Mucosa of gallbladder (tissue), 1 donor: ENCODE measurements at places on chromosomes 7 and 10.

GRCh38 chr10:78457804-78458482 lies 424.3 kb downstream of the RPS24 start:
- DNase-seq, result no peak

DNA sequence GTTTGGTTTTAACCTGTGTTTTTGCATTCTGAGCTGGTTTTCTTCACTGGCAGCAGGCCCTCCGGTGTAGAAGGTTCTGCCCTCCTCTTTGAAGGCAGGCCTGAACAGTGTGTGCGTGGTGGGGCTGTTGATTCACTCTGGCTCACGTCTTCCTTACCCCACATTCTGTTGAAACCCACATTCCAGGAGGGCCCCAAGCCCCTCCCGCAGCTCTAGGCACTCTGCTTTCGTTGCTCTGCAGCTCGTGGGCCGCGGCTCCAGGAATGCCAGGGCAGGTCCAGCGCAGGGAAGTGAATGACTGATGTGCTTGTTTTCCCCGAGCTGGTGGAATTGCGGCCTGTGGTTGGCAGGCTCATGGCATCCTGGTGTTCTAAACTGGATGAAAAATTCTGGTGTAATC lies 49.0 kb downstream of the HTRA1 start:
- DNase-seq, result no peak

DNA sequence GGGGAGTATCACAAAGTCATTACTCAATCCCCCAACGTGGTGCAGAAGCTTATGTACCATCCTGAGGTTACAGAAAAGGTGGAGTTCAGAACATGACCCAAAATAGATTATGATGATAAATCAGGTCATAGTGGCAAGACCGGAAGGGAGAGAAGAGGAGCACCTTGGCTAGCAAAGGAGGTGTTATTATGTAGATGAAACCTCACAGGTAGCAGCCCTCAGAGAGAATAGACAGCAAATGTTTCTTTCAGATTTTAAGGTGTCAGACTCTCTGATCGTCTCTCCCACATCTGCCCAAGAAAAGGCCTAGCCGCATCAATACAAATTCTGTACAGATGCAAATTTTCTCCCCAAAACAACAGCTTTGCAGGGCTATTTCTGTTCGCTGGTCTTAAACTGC lies 88.3 kb upstream of the SEMA3D start:
- no peak for DNase-seq

DNA sequence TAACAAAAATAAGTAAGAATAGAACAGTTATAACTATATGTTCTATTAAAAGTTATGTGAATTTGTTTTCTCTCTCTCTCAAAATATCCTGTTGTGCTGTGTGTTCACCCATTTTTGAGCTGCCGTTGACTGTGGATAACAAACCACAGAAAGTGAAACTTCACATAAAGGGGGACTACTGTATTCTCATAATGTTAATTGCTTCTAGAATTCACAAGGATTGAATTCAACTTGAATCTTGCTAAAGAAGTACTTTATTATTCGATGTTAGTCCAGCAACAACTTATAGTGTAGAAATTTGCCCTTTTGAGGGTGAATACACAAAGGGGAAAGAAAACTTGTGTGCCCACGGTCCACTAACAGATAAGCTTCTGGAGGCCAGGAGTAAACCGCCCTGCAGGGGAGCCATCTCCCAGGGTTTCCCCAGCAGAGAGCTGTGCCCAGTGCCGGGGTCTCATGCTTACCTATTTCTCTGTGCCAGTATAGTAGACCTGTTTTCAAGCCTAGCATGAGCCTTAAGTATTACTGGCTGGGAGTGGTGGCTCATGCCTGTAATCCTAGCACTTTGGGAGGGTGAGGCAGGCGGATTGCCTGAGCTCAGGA lies 87.1 kb downstream of the KAT6B start:
- DNase-seq, result no peak

DNA sequence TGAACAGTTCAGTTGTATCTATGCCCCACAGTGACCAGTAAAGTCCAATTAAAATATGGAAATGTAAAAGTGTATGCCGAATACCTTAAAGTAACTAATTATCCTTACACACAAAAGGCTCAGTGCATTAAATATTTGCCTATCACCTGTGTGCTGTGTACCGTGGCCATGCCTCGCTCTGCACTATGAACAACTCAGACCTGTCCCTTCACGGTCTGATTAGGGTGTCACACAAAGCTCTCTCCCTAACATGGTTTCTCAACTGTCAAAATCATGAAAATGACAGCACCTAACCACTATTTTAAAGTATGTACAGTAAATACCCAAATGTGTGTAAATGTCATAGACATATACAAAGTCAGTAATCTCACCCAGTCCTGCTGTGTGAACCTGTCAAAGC lies 43.1 kb downstream of the STK17A start:
- DNase-seq, result no peak

- no peak for DNase-seq
These were observed 6.1 kb downstream of the NYAP1 start for GRCh38 chr7:100489824-100490223.

DNA sequence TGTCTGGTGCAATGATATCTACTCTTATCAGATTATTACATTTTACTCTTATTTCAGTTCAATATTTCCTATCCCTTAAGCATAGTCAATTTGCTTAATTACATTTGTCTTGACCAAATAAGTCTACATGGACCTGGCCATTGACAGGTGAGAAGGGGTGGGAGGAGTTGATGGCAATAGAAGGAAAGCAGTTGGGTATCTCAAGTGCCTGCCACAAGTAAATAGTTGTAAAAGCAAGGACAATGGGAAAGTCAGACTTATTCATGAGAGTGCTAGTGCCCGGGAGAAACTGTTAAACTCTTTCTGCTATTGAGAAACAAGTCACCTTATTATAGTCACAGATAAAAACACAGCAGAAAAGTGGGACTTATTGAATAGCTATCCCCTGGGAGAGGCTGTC lies 32.4 kb upstream of the HGF start:
- DNase-seq, result no peak

DNA sequence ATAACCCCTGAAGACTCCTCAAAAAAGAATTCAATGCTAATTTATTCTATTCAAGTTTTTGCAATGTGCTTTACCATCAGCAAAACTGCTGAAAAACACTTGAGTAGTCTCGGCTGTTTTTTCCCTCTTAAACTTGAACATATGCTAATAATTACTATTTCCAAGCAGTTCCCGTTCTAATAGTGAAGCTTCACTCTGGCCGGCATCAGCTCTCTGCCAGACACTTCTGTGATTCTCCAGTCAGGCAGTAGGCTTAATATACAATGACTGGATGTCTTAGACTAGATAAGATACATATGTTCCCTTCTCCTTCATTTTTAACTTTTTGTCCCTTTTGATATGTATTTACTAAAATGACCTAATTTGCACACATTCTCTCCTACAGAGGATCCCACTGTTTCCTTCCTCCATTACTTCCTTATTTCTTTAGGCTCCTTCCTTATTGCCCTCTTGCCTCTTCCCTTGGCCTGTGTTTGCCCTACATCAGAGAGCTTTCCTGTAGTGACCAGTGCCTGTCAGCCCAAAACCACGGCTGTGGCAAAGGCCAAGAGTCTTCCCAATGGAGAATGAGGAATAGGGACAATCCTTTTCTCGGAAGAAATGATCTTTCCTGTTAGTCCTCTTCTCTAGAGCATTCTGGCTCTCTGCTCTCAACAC lies 23.5 kb downstream of the HEPACAM2 start:
- no peak for DNase-seq

GRCh38 chr7:31302356-31302755 lies 38.2 kb downstream of the NEUROD6 start:
- DNase-seq, result no peak

- DNase-seq, result peak; percentile 74
These were observed 65.3 kb downstream of the CARD11 start for GRCh38 chr7:2978408-2978807.

DNA sequence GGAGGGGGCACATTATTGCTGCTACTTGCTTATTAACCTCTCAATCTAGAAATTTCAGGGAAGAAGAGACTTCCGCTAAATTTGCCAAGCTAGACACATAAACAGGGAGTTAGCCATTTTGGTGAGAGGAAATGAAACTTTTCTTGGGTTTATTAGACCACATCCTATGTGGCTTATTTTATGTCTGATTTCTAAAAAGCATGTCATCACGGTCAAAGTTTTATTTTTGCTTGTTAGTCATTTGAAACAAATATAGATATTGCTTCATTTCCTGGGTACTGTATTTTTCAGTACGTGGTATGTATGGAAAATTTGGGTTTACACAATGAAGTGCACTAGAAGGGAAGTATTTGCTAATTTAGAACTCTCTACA lies 144.1 kb downstream of the TCF7L2 start:
- DNase-seq, result no peak

- no peak for DNase-seq
These were observed 22.7 kb downstream of the ENTPD7 start for GRCh38 chr10:99682032-99682431.

GRCh38 chr10:114207349-114207748 lies 28.2 kb downstream of the TDRD1 start:
- no peak for DNase-seq

DNA sequence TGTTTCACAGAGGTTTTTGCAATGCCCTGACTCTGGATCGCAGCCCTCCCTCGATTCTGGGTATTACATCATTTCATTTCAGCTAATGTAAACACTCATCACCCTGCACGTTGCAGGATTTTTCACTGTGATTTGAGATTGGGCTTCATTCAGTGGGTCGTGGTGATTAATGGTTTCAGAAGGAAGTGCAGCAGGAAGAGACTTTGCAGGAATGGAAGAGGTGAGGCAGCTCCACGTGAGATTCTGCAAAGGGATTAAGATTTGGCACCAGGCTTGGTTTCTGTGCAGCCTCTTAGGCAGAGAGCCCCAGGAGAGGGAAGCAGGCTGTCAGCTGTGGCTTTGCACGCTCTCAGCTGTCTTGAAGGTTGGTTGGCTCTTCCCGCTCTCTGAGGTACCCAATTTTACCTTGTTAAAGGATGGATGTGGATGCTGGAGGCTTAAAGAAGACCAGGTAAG lies 95.2 kb downstream of the PLCE1 start:
- no peak for DNase-seq

GRCh38 chr7:129843978-129844840 lies 108.6 kb downstream of the UBE2H start:
- no peak for DNase-seq

DNA sequence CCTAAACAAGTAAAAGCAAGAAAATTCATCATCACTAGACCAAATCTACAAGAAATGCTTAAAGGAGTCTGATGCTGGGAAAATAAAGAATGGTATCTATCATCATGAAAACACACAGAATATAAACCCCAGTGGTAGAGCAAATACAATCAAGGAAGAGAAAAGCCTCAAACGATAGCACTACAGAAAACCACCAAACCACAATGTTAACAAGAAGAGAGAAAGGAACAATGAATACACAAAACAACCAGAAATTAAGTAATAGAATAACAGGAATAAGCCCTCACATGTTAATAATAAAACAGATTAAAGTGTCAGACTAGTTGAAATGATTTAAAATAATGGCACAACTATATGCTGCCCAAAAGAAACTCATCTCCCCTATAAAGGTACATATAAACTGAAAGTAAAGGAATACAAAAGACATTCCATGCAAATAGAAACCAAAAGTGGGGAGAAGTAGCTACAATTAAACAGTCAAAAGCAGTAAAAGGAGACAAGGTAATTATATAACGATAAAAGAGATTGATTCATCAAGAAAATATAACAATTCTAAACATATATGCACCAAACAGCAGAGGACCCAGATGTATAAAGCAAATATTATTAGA lies 77.3 kb downstream of the JMJD1C start:
- DNase-seq, result no peak

- DNase-seq, result peak; percentile 74
These were observed 63.0 kb downstream of the ABRAXAS2 start for GRCh38 chr10:124864421-124865193.

- no peak for DNase-seq
These were observed 58.3 kb upstream of the NANOS1 start for GRCh38 chr10:118971187-118971586.

- DNase-seq, result no peak
These were observed 109.1 kb upstream of the PPIF start for GRCh38 chr10:79238158-79238520.

DNA sequence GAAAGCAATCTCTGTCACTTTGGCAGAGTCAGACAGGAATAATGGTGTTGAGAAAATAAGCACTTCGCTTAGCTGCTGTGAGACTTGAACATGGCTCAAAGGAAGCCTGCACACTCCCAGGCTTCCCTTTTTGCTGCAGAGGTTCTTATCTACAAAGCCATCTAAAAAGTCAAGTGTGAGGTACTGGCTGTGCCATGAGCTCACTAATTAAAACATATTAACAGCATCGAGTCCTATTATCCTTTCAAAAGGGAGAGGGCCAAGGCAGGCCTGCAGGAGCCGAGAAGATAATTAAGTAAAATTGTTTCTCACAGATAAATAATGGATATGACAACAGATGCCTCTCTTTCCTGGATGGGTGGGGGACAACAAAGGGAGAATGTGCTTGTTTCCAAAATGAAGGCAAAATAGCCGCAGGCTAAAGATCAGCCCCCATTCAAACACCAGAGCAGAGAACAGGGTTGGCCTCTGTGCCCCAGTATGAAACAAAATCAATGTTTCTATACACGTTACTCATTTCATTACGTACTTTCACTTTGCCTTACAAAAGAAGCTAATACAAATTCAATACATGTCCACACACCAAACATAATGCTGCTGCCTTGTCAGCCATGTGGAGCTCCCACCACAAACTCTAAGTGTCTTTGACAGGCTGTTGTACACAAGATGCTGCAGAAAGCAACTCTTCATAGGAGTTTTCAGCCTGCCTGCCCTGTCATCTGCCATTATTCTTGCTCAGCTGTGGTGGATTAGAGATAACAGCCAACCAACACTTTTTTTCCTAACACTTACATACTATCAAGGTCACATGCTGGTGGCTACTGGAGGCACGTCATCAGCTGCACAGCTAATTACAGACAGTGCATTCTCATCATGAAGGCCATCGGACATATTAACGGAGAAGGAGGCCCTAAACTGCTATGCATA lies 55.3 kb downstream of the ELAPOR2 start:
- no peak for DNase-seq

DNA sequence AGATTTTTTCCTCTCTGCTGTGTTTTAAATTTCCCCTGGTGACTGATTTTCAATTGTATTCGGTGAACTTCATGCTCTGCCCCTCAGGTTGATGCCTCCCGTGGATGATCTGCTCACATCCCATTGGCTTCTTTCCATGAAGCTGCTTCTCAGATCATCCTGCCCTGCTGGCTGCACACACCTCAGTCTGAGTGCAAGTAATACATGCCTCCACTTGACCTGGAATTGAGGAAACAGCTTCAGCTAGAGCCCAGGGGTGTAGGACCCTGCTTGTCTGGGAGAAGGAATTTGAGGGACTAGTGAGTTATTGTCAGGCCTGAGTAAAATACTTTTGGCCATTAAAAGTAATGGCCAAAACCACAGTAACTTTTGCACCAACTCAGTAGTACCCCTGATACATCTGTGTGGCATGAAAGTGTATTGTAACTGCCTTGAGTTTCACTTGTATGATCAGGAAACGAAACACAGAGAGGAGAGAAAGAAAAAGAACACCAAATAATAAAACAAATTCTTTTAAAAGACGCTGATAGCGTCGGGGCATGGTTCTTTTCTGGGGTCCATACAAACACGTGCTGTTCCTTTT lies 49.4 kb downstream of the SPAM1 start:
- no peak for DNase-seq

DNA sequence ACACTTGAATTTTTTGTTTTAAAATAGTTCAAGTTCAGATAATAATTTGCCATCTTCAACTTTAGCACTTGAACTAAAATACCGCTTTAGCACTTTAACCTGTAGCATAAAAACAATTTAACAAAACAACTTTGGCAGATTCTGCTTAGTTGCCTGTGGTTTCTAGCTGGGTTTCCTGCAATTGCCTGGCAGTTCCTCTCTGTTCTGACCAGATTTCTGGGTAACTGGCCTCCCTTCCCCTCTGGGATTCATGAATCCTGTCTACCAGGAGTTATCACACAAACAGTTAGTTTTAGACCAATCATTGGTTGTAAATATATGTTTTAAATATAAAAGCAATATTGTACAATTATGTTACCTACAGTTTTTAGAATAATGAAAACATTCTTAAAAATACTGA lies 89.8 kb upstream of the HDAC9 start:
- DNase-seq, result no peak
